ENCODE measurements at places on chromosomes 11 and 22.

GRCh38 chr11:19704213-19704612, 8.4 kb upstream of the NAV2 start:
- DNase-seq = no peak

- DNase-seq = no peak
Measured at GRCh38 chr11:116122697-116123472, 618.7 kb upstream of the CADM1 start.

GRCh38 chr11:8060801-8061554, 20.0 kb upstream of the TUB start:
- DNase-seq = no peak

DNA sequence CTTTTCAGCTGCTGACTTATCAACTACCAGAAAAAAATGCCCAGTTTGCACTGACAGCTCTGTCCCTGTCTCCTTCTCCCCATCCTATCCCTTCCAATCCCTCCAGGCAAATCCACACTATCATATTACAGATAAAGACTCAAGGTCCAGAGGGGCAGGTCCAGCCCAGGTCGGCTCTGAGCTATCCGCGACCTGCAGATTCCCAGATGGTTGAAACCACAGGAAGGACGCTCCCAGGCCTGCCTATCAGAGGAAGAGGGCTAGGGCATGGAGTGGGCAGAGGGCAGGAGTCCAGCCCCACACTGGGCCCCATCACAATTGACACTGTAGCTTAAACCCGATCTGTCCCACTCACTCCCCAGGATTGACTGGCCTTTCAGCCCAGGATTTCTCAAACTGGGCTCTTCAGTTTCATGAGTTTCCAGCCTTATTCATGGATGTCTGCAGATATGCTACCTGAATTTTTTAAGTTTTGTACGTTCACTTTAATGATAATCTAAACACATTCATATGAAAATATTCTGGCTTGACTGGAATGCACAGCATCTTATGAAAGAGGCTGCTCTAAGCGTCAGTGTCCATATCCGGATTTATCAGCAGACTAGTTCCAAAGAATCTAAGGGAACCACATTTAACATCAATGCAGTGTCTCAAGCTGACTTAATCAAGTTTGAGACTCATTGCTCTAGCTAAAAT, 16.4 kb upstream of the FCHSD2 start:
- DNase-seq = no peak

- DNase-seq = no peak
Measured at GRCh38 chr22:30611197-30611596, 4.2 kb downstream of the TCN2 start.

- no peak for DNase-seq
Measured at GRCh38 chr11:8719211-8719649, 36.6 kb downstream of the RPL27A start.

- no peak for DNase-seq
Measured at GRCh38 chr11:64268025-64268892, 16.2 kb downstream of the BAD start.

DNA sequence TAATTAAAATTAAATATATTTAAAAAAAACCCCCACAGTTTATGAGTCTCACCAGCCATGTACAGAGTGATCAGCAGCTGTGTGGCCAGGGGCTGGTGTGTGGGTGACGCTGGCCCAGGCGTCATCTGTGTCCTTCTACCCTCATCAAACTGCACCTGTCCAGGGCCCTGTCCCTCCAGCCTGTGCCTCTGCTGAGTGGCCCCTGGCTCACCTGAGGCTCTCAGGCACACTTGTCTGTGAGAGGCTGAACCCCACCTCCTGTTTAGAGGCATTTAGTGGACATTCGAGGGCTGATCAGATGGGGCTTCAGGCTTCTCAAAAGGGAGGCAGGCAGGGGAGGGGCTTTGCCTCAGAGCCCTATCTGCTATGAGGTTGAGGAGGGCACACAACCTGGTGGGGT, 29.9 kb upstream of the SMIM38 start:
- DNase-seq = no peak
